HS-27A (cell line): ENCODE measurements at places on chromosomes 3 and 15.

DNA sequence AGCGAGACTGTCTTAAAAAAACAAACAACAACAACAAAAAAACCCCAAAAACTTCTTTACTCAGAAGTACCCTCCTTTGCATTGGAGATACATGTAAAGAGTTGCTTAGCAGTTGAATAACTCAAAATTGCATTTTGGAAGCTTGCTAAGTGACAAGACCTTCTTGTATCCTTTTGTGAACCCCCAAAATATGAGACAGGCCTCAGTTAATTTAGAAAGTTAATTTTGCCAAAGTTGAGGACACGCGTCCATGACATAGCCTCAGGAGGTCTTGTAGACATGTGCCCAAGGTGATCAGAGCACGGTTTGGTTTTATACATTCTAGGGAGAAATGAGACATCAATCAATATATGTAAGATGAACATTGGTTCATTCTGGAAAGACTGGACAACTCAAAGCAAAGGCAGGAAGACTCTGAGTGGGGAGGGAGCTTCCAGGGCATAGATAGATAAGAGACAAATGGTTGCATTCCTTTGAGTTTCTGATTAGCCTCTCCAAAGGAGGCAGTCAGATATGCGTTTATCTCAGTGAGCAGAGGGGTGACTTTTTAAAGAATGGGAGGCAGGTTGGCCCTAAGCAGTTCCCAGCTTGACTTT, 1.7 kb upstream of the ARF4 start:
- no peak for DNase-seq

DNA sequence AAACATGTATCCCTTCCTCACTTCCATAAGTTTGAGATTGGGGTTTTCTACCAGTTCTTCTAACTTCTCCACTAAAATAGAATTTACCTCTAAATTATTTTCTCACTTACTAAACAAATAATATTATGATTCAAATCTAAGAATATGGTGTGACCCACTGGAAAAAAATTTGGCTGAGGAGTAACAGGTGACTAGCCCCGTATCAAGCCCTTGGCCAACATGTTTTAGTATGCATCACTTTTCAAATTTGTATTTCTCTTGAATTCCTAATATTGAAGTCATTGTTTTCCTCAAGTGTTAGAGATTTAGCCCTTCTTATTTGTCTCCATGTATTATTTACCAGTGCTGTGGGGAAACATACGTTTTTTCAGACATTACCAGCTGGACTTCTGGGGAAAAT, 759.4 kb downstream of the NSUN3 start:
- DNase-seq, result peak; percentile 31

DNA sequence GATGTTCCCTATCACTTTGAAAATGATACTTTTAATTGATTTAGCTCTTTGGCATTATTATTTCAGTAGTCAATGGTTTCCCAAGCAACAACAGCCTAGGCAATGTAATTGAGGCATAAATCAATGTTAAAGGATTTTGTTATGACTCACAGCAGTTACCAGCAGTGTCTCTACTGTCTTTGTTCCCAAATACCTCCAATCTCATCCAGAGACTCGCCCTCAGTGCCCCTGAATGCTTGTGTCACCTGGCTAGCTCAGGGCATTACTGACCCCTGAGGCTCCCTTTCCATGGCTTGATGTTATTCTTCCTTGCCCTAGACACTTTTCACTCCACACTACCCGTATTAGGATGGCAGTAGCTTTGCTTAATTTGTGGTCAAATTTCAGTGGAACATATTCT, 227.2 kb downstream of the SQOR start:
- DNase-seq, result no peak

DNA sequence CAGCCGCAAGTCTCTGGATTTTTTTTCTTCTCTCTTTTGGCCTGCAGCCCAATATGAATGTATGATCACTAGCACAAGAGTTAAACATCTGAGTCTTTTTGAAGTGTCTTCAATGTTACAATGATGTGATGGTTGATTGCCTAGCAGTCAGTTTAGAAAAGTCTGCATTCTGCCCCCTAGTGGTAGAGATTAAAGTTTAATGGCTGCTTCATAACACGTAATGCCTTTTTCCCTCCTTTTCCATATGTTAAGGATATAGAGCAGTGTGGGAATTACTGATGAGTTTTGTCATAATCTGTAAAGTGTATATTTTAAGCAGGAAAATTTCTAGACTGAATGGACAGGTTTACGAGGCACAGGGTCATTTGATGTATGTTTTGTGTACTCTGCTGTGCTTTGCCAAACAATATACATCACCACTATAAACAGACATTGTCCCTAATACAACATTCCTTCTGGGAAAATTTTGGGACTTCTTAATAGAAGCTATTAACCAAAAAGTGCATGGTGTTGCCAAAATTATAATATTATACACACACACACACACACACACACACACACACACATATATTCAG, 1038.5 kb upstream of the NR2F2 start:
- DNase-seq, result peak; percentile 49

DNA sequence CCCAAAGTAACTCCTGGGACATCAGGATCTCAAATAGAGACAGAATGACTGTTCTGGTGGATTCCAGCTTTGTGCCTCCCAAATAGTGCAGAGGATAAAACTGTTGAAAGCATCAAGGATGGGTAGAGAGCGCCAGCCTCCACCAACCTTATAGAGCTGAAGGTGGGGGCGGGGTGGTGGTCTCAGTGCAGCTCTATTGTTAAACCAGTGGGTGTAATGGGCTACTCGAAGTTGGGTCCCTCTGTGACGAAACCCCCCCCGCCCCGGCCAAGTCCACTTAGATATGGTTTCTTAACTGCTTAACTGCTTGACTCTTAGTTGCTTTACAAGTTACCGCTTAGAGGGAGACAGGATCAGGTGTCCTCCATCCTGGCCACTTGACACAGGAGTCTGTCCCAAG, 22.7 kb downstream of the DHX30 start:
- no peak for DNase-seq

DNA sequence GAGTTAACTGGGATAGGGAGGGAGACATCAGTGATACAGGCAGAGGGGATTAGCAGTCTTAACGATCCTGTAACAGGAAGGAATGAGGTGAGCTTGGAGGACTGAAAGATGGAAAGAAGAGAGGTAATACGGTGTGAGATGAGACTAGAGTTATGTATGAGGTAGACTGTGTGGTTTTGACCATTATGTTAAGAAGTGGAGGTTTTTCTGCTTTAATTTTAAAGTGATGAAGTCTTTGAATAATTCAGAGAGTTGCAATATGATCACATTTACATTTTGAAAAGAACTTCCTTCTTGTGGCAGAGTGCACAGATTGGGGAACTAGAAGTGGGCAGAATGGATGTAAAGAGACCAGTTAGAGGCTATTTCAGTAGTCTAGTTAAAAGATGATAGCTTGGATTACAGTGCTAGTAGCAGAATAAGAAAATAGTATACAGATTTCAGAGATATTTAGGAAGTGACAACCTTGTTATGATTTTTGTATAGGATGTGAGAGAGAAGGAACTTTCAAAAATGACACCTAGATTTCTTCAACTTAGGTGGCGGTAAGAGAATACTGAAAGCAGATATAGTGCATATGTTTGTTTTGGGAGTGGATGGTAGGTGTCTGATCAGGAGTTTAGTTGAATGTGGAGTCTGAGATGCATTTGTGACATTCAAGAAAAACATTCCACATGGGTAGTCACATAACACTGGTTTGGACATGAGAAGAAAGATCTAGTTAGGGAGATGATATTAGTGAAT, 40.5 kb downstream of the STT3B start:
- no peak for DNase-seq

GRCh38 chr3:157103860-157104259, 56.1 kb downstream of the CCNL1 start:
- DNase-seq, result no peak

DNA sequence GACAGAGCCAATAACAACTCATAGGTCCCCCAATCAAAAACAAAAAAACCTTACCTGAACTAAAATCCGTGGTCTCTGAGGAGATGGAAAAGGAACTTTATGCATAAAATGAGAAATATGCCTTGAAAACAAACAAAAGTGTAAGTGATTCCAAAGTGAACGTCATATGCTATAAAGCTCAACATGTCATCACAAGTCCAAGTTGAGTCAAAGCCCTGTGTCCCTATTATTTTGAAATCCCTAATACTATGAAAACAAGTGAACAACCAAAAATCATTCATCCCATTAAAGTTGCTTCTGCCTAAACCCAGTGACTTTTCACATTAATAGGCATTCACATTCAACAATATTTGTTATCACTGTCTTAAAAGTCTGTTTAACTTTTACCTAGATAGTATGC, 59.4 kb downstream of the DENND4A start:
- DNase-seq, result no peak

- DNase-seq, result no peak
Measured at GRCh38 chr3:137194301-137194700, 236.5 kb downstream of the IL20RB start.

- no peak for DNase-seq
Measured at GRCh38 chr3:162602619-162603018, 1106.0 kb downstream of the OTOL1 start.

GRCh38 chr3:183638101-183638852, 2.9 kb downstream of the KLHL24 start:
- DNase-seq, result no peak

DNA sequence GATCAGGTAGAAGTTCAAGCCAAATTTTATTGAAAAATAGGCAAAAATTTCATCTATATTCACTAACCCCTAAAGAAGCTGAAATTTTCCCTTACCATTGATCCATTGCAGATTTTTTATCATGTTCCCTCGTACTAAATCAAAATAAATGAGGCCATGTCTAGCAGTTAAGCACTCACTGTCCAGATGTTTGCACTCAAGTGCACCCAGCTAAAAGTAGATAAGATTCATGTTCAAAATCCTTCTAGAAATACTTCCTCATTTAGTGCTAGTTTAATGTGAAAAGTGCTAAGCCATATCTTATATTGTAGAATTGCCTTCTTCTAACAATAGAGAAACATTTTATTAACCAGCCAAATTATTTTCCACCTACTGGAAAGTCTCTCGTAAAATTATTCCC, 164.7 kb upstream of the UBE2E2 start:
- DNase-seq, result no peak

GRCh38 chr3:65702202-65702601, 336.5 kb downstream of the MAGI1 start:
- DNase-seq, result no peak

GRCh38 chr3:194265996-194266964, 84.8 kb downstream of the CPN2 start:
- DNase-seq, result no peak

DNA sequence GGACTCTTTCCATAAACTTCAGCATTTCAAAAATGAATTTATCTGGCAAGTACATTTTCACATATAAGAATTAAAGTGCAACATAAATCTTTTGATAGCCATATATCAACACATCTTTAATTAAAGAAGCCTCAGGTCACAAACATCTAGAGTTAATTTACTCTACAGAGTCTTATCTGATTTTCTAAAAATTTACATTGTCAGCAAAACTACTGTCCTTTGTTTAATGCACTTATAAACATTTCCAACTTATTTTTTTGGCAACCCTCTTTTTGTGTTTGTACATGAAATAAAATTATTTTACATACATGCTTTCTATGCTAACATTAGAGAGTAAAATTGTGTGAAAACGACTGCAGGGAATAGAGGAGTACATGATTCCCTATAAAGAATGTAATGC, 416.8 kb upstream of the ARL6 start:
- no peak for DNase-seq

DNA sequence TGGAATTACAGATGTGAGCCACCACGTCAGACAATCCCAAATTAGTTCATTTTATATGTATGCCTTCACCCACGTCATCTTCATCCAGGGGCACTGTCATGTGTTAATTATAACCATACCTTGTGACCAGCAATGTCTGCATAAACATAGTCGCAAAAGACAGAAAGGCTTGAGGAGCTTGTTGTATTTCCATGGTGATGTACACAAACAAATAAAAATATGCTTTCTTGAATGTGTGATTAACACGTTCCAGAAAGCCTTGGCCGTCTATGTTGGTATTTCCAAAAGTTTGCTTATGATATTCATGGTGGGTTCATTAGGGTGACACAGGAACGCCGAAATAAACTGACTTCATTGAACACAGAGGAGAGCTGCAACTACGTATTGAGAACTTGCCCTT, 524.7 kb upstream of the ZNF717 start:
- no peak for DNase-seq

- DNase-seq, result no peak
Measured at GRCh38 chr3:69428657-69429255, 42.9 kb upstream of the FRMD4B start.

GRCh38 chr15:98551936-98552562, 96.3 kb upstream of the IGF1R start:
- no peak for DNase-seq

DNA sequence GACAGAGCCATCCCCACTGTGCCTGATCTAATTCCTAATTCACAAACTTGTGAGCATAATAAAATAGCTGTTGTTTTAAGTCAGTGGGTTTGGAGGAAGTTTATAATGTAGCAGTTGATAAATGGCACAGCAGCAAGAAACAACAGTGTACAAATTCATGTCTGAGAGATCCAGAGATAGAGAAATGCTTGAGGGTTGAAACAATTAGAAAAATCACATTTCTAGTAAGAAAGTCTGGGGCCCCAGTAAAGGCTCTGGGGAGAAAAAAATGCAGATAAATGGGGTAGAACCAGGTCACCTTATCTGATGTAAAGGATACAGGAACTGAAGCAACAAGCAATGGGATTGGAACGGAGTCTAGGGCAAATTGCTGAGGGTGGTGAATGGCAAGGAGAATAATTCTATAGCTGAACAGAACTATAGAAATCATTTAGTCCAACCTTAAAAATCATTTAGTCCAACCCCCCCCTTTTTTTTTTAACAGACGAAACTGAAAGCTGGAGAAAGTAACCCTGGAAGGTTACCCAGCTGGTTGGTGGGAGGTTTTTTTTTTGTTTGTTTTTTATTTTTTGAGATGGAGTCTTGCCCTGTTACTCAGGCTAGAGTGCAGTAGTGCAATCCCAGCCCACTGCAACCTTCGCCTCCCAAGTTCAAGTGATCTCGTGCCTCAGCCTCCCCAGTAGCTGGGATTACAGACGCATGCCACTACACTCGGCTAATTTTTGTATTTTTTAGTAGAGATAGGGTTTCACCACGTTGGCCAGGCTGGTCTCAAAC, 14.3 kb upstream of the SHQ1 start:
- DNase-seq, result no peak

- no peak for DNase-seq
Measured at GRCh38 chr3:196513697-196514349, 1.3 kb downstream of the SMCO1 start.

DNA sequence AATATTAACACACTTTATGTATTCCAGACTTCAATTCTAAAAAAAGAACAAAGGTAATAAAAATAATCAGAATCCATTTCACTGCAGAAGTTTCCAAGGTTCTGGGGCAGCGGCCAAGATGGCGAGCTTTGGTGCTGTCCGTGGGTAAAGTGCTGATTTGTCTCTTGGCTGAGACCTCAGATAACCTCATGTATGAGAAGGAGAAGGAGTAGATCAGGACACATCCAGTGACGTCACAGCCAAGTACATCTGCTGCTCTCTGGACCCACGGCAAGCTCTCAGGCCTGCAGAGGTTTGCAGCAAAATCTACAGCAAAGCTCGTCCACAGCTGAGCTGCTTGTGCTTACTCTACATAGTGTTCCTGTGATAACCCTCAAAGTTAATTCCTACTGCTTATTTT, 165.7 kb downstream of the MAGI1 start:
- no peak for DNase-seq
